ENCODE measurements at places on chromosomes 12 and 14.

GRCh38 chr14:100261621-100262020 is 22.7 kb downstream of the YY1 start:
- no peak for DNase-seq

- no peak for DNase-seq
These were observed 106.9 kb upstream of the PPFIA2 start for GRCh38 chr12:81866081-81866480.

DNA sequence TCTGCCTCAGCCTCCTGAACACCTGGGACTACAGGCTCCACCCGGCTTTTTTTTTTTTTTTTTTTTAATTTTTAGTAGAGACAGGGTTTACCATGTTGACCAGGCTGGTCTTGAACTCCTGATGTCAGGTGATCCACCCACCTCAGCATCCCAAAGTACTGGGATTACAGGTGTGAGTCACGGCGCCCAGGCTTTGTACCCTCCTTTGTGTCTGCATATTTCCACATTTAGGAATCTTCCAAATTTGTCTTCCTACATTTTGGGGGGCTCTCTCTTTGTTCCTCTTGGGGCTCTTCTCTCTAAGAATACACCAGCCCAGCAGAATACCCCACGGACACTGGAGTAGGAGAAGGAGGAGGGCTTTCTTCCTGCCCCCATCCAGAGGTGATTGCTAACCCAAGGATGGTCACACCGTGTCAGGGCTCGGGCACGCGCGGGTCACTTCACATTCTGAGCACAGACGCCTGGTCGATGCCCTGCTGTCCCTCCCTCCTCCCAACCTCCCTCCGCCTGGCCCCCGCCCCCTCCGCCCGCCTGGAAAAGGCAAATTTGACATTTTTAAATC is 2.1 kb upstream of the DNAJC22 start:
- DNase-seq = no peak

GRCh38 chr12:120668868-120669840 is 17.8 kb upstream of the MLEC start:
- no peak for DNase-seq

DNA sequence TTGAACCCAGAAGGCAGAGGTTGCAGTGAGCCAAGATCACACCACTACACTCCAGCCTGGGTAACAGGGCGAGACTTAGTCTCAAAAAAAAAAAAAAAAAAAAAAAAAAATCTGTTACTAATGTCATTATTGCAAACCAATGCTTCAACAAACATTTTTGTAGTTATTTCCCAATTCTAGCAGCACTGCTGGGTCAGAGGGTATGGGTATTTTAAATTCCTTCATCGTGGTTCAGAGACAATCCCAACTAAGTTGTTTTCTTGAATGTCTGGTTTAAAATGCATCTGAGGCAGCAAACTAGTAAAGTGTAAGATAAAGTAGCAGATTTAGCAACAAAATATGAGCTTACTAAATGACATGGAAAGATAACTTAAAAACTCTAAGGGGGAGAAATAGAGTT is 65.6 kb downstream of the FERMT2 start:
- no peak for DNase-seq

DNA sequence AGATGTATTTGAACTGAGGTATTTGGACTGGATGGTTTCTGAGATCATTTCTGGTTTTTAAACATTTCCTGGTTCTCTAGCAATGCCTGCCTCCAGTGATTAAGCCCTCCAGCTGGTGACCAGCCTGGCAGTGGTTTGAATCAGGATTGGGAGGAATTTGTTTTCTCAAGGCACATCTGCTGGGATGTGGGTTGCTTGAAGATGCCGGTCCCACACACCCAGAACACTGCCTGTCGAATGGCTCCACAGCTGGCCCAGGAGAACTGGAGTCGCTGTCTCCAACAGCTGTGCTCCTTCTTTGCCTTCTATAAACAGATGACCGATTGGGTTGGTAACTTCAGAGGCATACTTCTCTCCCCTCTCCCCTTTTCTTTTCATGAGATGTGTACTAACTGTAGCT is 258.0 kb upstream of the DDHD1 start:
- DNase-seq = no peak
